ENCODE measurements at places on chromosomes 1 and 21.

DNA sequence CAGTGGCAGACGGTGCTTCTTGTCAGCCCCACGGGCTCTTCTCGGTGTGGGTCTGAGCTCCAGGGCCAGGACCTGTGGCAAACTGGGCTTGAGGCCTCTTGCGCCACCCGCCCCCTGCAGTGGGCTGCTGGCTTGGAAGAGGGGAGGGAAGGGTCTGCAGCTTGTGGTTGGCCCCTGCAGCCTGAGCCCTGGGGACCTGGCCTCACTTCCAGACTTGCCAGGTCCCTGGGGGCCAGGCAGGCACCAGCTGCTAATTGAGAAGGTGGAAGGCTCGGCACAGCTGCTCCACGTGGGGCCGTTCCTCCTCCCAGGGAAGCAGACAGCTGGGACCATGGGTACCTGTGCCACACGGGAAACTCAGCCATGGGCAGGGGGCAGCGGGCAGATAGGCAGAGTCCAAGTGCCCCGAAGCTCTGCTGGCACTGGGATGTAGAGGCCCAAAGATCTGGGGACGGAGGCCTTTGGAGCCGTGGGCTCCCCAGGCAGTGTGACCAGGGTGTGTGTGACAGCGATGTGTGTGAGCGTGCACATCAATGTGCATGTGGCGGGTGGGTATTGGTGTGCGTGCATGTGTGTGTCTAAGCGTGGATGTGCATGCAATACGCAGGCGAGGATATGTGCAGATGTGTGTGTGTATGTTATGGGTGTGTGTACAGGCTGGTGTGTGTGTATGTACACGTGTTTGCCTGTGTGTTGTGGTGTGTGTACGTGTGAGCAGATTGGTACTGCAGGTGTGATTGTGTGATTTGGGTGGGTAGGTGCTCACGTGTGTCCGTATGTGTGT, 39.3 kb downstream of the TP73 start:
- no peak for DNase-seq

- DNase-seq, result no peak
Measured at GRCh38 chr1:99763956-99764355, 2.5 kb downstream of the FRRS1 start.

DNA sequence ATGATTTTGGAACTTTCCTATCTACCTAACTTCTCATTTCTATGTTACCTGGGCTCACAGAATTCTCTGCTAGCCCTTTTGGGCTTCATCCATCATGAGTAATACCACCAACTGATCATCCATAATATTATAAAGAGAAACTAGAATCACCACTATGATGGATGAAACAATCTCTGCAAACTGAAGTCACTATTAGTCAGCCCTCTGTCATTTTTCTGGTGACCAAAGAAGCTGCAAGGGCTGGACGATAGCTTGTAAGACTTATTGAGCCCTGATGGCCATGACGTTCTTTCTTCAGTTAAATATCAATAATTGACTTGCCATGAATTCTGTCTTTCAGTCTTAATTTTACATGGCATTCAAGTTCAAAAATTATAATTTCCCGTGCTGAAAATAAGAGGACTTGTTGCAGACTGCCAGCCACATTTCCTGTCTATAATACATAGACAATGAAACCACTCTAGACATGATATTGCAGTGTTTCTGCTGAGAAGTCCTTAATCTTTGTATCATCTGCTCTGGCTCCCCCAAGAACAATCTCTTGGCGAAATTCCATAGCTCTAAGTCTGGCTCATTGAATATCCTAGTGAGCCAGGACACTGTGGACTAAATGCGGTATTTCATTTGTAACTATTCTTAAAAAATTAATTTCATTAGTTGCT, 655.0 kb upstream of the CAMK1G start:
- no peak for DNase-seq

- no peak for DNase-seq
Measured at GRCh38 chr21:35401476-35401875, 352.4 kb upstream of the RUNX1 start.

- no peak for DNase-seq
Measured at GRCh38 chr1:47978486-47978885, 18.7 kb downstream of the TRABD2B start.

- no peak for DNase-seq
Measured at GRCh38 chr1:18526436-18527275, 45.9 kb downstream of the KLHDC7A start.

DNA sequence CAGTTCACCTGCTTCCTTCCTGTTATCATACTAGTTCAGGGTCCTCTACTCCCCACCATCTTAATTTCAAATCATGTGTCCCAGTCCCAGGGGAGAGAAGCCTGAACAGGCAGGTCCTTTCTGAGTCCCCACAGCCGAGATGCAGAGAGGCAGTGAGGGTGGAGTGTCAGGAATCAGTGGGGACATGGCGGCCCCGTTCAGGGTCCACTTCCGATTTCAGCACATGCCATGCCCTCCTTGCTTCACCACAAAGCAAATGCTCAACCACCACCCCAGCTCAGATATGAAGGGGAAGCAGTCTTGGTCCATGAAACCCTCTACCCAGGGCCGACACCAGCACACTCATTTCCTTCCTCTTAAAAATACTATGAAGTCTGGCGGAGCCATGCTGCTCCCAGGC, 5.2 kb upstream of the SEMA4A start:
- DNase-seq, result no peak

DNA sequence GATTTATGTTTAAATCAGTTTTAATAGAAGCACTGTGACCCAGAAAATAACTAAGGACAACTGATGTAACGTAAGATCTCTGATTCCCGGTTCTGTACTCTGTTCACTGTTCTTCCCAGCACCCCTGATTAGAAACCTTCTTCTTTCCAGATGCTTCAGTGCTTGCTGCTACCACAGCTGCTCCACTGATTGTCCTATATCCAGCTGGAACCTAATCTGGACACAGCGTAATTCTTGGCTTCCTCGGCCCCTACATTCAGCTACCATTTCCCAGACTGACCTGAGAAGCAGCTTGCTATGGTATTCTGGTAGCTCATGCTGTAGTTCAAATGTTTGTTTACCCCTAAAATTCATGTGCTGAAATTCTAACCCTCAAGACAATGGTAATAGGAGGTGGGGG, 302.7 kb downstream of the GRIK1 start:
- DNase-seq, result no peak

DNA sequence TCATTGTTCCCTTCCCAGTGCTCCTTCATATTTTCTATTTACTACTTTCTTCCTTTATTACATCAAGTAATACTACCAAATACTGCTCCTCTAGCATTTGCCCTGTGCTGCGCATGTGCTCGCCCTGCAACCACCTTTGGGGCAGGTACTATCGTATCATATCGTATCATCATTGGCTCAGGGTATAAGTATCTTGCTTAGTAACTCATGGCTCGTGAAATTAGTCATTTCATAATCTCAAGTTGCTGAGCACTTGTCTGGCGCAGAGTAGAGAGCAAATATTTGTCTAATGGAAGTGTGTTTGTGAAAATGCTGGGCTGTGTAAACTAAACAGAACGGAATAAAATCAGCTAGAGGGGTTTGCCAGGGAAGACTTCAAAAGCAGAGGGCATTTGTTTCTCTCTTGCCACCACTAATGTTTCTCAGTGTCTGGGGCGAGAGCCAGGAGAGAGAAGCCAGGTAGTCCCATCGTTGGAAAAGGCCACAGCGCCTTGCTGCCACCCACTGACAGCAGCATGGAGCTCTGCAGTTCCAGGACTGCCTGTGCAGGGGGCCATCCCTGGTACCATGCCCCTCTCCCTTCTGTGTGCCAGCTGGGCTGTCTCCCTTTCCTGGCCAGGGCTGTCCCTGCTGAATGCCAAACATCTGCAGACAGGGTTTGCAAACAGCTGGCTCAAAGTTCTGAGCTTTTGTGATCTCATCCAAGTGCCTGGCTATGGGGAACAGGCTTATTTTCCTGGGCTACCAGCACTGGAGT, 20.0 kb upstream of the CPT2 start:
- no peak for DNase-seq

DNA sequence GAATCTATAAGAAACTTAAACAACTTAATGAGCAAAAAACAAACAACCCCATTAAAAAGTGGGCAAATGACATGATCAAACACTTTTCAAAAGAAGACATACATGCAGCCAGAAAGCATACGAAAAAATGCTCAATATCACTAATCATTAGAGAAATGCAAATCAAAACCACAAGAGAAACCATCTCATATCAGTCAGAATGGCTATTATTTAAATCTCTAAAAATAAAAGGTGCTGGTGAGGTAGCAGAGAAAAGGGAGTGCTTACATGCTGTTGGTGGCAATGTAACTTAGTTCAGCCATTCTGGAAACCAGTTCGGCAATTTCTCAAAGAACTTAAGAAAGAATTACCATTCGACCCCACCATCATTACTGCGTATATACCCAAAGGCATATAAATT, 147.7 kb downstream of the FAF1 start:
- DNase-seq, result no peak

GRCh38 chr1:55747408-55747841, 532.3 kb upstream of the USP24 start:
- DNase-seq, result no peak

DNA sequence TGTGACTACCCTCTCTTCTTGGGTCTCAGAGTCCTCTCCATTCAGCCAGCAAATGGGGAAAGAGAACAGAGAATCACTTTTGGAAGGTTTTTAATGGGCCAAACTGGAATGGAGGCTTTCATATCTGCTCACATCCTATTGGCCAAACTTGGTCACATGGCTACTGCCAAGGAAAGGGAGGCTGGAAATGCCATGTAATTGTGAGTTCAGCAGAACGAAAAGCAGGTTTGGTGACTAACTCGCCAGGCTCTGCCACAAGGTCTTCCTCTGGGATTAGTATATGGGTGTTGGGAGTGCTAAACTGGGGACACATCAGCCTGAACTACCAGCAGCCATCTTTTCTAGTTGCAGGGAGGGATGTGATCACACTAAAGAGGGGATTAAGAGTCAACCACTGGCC, 19.2 kb downstream of the RD3 start:
- DNase-seq, result no peak

DNA sequence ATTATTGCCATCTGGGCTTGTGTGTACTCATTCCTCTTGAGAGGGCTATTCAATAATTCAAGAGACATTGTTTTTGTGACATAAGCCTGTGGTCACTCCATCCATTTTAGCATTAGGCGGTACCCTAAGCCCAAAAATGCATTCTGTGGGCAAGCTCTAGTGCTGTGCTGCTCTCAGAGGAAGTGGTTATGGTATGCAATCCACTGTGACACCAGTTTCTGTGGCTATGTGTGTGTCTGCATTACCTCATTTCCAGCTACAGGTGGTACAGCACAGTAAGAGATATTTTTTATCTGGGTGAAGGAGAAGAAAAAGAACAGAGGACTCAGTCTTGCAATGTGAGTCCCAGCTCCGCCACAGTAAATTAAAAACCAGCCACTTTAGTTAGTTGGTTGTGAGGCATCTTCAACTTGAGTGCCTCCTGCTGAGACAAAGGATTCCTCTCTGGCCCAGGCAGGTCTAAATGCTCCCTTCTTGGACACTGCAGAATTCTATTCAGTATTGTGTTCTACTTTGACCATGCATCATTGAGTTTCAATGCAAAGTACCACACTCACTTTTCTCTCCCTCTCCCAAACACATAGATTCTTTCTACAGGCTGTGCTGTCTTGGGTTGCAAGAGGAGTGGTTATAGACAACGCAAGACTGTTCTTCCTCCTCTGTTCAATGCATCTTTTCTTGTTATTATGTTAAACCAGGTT, 777.8 kb upstream of the BRINP3 start:
- DNase-seq, result no peak

DNA sequence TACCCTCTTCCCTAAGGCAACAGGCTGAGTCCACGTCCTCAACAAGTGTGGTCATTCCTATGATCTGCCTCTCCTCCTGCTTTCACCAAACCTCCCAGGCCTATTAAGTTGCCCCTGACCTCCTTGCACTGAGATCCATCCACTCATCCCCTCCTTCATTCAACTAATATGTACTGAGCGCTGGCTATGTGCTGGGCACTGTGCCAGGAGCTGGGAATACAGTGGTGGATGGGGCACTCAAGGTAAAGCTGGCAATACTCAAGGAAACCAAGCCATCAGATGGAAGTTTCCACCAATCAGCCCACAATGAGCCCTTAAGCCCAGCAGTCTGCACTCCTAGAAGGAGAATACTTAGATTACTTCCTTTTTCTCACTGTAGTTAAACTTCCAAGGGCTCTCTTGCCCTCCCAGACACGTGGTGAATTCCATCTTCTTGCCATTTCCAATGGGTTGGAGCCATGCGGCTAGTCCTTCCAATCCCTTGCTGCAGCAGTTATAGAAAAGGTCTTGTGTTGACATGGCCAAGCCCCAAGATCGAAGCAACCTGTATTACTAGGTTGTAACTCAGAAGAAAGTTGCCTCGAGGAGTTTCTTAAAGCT, 279.9 kb upstream of the RUNX1 start:
- DNase-seq, result no peak

DNA sequence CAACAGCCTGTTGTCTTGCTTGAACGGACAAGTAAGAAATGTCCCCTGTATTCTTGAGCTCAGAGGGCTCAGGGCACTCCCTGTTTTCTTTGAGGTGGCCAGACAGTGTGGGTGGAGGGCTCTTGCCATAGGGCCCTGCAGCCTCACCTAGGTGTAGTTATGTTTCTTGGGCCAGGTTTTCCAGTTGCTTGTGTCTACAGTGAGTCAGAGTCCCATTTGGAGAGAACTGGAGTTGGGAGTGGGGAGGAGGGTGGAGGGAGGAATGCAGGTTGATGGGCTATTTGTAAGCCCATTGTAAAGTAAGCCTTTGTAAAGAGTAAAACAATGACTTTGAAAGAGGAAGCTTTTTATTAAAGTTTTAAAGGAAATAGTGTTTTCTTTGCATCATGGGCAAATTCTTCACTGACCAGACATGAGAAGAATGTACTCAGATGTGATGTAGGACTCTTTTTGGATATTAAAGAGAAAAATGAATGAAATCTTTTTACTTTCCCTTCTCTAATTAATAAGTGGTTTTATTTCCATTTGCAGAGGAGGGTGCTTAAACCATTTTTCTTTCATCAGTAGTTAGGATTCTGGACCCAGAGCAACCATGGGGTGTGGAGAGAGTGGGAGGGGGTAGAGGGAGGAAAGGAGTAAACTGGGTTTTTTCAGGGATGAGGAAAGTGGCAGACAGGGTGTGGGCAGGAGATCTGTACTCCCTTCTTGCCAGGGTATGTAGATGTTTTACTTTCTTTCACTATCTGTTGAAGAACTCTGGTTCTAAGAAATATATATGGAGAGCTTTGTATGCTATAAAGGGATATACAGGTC, 45.1 kb upstream of the MACF1 start:
- DNase-seq, result no peak

DNA sequence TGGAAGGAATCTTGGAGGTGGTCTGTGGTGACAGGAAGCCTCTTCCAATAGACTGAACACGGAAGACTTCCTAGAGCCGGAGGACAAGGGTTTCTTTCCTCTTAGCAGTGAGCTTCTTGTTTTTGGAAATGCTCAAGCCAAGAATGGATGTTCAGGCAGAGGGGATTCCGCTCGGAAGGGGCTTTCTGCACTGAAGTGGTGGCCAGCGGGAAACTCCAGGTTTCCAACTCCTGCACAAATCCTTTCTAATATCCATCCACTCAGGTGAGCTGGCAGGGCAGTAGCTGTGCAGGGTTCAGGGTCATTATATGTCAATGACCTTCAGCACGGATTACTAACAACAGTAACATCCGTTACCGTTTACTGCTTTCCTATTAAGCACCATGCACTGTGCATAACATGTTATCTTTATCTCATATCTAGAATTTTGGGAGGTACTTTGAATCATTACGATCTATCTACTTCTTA, 573 bp upstream of the CPT2 start:
- DNase-seq, result peak; percentile 78

- DNase-seq, result no peak
Measured at GRCh38 chr1:248851390-248851789, 7.5 kb downstream of the ZNF692 start.
